Right ventricle myocardium inferior (tissue), 1 donor: ENCODE measurements at places on chromosomes 3 and 15. TPM values are rescaled to one million over a fixed set of nuclear protein-coding genes. Genes with fewer than 3 reads are reported as not detected.
A peak's percentile ranks its signal among the peaks of the same experiment; 100 is the strongest.

Gene CPN2
- 2.3 TPM for total RNA-seq

Gene GREM1
- not detected for total RNA-seq

Gene ANP32A
- total RNA-seq = 134 TPM

Gene C3orf85
- not detected for total RNA-seq

Gene GLCE
- 8.9 TPM for total RNA-seq

Gene SKOR1
- not detected for total RNA-seq

Gene DPP8
- 35.6 TPM for total RNA-seq

Gene ZXDC
- 15.9 TPM for total RNA-seq

Gene EFHB
- total RNA-seq = not detected

Gene PLIN1
- total RNA-seq = 17.6 TPM

Gene GP9
- not detected for total RNA-seq

Gene SCG5
- not detected for total RNA-seq

Gene KBTBD13
- total RNA-seq = 8.4 TPM

Gene SI
- total RNA-seq = not detected

Gene FBXO40
- total RNA-seq = 182 TPM

Gene RBP2
- total RNA-seq = not detected

Gene MYRIP
- total RNA-seq = 2.1 TPM

Gene MUSTN1
- 26.5 TPM for total RNA-seq

- DNase-seq = no peak
These were observed 60.0 kb upstream of the NMNAT3 start for GRCh38 chr3:139737682-139738361.

GRCh38 chr15:66876731-66877476, 174.9 kb downstream of the SMAD6 start:
- no peak for DNase-seq

- DNase-seq = no peak
These were observed 21.1 kb upstream of the CMTM8 start for GRCh38 chr3:32217339-32217738.

GRCh38 chr3:155682426-155683343, 62.2 kb downstream of the PLCH1 start:
- no peak for DNase-seq

- no peak for DNase-seq
These were observed 258.6 kb downstream of the KLF13 start for GRCh38 chr15:31585240-31585639.

GRCh38 chr3:18499301-18499700, 74.2 kb upstream of the SATB1 start:
- DNase-seq = no peak

- DNase-seq = no peak
These were observed 6.5 kb upstream of the VPS39 start for GRCh38 chr15:42214600-42214999.

DNA sequence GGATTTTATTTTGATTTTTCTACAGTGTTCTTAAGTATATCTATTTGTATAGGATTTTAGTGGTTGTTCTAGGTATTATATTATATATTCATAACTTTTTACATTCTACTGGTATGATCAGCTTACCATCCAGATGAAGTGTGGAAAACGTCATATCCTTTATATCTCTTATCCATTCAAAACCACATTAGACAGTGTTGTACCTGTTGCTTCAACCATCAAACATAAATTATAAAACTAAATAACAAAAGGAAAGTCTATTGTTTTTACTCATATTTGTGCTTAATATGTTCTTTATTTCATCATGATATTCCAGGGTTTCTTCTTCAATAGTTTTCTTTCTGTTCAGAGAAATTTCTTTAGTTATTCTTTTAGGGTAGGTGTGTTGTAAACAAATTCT, 191.4 kb downstream of the RPLP1 start:
- no peak for DNase-seq

DNA sequence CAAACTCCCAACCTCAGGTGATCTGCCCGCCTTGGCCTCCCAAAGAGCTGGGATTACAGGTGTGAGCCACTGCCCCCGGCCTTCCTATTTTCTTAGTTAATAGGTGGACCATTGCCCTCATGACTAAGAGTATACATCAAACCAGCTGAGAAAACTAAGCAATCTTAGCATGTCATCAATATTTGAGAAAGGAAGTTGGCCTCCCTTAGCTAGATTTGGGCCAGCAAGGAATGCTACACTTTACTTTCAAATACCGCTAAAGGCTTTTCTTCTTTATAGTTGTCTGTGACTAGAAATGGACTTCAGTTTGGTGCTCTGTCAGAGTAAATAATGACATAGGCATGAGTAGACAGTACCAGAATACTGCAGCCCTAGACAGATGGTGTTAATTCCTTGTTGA, 199.3 kb downstream of the GAP43 start:
- DNase-seq = no peak

DNA sequence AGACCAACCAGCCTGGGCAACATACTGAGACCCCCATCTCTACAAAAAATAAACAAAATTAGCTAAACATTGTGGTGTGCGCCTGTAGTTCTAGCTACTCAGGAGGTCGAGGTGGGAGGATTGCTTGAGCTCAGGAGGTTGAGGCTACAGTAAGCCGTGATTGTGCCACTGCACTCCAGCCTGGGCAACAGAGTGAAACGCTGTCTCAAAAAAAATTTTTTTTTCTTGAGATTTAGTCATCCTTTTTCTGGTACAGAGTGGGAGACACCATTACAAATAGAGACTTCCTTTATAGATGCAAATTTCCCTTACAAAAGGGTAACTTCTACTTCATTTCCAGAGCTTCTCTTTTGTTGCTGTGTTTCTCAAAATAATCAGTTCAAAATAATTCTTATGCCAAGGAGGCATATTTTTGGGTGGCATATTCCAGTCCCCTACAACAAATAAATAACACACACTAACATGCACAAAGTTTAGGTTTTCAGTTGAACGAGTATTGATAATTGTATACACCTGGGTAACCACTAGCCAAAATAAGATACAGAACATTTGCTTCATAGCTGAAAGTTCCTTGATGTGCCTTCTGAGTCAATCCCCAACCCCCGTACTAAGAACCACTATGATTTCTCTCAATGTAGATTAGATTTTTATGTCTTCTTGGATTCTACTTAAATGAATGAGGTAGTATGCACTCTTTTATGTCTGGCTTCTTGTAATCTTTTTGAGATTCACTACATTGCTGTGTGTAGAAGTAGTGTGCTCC, 248.9 kb upstream of the PROK2 start:
- DNase-seq = no peak

GRCh38 chr15:56082263-56082761, 88.9 kb upstream of the NEDD4 start:
- DNase-seq = no peak

DNA sequence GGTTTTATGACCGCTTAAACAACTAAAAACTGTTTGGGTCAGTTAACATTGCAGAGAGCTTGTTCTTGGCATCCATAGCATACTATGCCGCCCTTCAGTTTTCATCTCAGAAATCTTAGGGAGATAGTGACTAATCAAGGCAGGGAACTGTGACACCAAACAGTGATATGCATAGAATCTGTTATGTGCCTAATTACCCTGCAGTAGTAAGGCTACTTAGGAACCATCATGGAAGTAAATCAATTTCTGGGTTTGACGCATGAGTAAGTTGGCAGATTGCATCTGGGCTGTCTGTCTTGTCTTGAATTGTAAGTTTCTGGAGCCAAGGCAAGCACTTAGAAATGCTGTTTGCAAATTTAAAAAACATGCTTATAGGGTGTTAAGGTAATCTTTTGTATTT, 22.5 kb downstream of the KCTD6 start:
- no peak for DNase-seq

- DNase-seq = no peak
These were observed 46.1 kb upstream of the TNFSF10 start for GRCh38 chr3:172569128-172570008.

- DNase-seq = peak; percentile 71
These were observed 60.0 kb downstream of the AAGAB start for GRCh38 chr15:67194171-67195114.

GRCh38 chr3:106025151-106025722, 156.4 kb upstream of the CBLB start:
- DNase-seq = peak; percentile 68

DNA sequence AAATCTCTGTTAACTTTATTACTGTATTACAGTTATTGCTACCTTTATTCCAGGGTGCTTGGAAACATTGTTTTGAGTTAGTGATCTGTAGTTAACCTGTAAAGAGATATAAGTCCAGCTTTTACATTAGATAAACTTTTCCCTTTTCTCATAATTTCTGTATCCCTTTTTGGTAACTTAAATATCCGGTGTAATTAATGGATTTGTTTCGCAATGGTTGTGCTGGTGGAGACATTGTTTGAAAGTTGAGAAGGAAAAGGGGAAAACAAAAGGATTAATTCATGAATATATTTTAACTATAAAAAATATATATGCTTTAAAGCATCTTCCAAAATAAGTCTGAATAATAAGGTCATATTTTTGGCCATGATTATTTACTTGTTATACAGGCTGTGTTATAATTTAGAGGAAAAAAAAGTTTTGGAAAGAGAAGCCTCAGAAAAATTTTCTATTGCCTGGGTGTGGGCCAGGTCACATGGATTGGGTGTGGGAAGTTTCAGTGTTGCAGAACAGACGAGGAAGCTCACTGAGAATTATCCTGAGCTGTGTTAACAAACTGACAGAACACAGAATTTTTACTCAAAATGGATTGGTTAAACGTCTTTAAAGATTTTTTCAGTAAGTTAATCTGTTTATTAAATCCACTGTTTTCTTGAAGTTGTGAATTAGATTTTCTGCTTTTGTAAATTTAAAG, 27.7 kb upstream of the IL20RB start:
- no peak for DNase-seq

DNA sequence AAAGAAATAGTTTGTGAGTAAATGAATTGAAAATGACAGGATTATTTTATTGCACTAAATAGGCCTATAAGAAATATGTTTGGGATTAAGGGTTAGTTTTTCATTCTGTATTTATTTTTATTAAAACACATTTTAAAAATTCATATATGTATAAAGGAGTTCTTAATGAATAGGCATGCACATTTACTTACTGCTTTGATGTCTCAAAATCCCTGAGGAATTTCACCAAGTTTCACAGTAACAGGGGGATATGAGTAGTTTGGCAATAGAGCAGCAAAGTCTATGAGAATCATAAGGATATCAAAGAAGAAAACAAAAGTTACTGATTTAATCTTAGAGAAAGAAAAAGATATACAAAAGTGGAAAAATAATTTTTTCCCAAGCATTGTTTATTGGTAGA, 411.7 kb downstream of the NAALADL2 start:
- no peak for DNase-seq

GRCh38 chr3:42247576-42248027, 18.4 kb downstream of the CCK start:
- no peak for DNase-seq

DNA sequence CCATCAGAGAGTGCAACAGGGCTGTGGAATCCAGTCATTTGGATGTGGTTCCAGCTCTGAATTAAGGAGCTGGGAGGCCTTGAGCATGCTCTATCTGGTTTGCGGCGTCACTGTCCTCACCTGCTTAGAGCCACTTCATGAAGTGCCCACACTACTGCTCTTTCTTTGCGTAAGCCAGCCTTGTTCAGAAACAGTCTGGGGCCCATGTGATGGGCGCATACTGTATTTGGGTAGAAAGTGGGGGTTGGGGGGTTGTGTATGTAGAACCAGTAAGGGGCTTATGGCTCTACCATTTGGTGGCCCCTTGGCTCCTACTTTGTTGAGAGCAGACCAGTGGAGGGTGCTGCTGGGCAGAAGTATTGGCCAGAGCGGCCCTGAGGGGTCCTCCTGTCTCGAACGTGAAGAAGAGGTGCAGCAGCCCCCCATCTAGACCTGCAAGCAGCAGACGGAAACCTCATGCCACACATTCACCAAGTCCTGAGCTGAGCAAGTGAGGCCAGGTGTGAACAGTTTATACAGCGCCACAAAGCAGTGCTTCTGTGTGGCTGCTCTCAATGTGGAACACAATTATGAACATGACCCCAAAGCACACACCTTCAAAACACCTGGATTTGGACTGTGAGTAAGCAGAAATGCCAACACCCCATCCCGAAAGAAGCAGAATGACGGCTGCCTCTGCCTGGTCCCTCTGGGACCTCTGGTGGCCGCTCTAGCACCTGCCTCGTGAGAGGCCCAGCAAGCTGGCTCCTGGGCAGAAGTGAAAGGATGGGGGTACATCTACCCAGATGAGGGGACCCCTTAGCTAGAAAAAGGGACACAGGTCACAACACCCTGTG, 26.6 kb downstream of the SRPRB start:
- no peak for DNase-seq

DNA sequence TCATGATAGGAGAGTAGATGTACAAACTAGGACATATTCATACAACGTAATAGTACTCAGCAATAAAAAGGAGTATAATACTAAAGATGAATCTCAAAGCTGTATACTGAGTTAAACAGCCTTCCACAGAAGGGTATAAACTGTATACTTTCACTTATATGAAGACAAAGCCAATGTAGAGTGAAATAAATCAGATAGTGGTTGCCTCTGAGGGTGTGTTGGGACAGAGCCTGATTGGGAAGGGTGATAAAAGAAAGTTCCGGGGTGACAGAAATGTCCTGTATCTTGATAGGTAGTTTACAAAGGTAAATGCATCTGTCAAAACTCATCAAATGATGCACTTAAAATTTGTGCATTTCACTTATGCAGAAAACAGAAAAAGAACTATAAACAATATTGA, 122.5 kb downstream of the ADAM10 start:
- no peak for DNase-seq

GRCh38 chr3:186132487-186132886, 23.6 kb upstream of the ETV5 start:
- DNase-seq = no peak

DNA sequence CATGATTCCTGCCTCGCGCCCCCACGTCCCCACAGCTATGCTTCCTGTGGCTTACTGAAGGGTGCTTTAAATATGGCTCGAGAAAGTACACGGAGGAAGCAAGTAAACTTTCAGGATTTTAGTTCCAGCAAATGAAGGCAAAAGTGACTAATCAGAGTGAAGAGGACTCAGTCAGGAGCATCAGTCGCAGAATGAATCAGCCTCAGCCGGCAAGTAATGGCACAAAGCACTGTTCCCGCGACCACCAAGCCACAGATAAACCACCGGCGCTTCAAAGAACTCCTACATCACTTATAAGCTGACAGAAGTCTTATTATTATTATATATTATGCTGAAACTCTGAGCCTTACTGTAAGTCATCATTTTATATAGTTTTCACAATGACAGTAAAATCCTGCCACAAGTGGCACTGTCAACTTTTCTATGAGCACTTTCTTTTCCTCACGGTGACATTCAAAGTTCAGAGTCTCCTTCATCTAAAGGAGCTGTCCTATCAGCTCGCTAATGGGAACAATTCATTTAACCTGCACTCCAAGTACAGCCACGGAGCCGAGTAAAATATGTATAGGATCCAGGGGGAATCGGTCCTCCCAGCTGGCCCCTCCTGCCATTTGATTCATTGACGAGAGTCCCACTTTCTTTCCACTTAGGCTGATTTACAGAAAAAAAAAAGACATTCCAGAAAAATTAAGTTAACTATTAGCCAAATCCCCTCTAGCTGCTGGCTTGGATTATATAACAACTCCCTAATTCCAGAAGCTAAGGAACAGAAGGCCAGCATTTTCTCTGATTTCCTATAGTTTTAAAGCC, 217.0 kb upstream of the ICE2 start:
- no peak for DNase-seq

GRCh38 chr3:27930052-27930602, 208.0 kb upstream of the EOMES start:
- DNase-seq = no peak
